ENCODE measurements at places on chromosomes 3 and 15. TPM values are rescaled to one million over a fixed set of nuclear protein-coding genes. Genes with fewer than 3 reads are reported as not detected.

IL17RD gene
- 52.8 TPM for polyA plus RNA-seq

ACOX2 gene
- 38.7 TPM for polyA plus RNA-seq

PROK2 gene
- polyA plus RNA-seq: not detected

MUC20 gene
- polyA plus RNA-seq: 18.1 TPM

DNA sequence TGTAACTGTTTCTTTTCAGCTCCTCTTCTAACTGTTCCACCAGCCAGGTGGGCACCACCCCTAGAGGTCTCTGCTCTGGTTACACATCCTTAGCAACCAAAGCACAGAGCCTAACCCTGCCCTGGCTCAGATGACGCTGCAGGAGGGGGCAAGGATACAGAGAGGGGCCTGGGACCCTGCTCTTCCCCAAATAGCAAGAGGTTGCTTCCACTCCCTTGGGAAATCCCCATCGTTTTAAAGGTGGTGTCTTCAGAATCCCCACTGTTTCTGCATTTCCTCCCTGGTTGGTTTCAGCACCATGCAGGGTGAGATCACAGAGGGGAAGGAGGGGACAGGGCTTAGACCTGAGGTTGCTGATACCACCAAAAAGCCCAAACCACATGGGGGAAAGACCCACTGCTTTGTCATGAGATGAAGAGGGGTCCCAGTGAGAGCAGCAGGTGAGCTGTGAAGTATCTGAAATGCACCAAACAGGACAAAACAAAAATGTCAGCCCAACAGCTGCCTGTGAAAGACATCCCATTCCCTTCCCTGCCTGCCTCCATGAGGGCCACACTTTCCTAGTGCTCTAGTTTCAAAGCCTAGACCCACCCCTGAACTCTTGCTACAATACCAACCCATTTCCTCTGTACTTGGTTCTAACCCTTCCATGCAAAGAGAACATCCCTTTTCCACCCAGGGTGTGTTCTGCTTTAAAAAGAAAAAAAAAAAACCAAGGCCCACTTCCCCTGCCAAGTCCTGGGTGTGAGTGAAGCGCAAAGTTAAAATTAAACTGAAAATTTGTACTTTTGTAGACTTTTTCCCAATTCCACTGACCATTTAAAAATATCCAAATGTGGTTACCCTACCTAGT lies 29.0 kb downstream of the ANP32A start:
- DNase-seq: no peak

DNA sequence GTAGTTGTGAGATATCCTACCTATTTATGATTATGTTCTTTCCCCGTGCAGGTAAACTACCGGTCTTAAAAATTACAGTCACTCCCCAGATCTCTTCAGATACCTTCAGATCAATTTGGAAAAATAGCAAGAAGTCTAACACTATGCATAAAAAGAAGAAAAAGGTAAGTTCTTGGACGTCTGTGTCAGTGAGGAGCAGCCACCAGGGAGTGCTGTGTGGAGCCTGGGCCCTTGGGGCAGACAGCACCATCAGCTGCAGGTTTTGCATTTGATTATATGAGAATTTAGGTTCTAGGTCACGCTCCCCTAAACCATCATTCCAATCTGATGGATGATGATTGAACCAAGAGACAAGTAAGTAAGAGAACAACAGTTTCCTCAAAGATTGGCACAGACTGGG lies 8.9 kb upstream of the RNF7 start:
- no peak for DNase-seq

DNA sequence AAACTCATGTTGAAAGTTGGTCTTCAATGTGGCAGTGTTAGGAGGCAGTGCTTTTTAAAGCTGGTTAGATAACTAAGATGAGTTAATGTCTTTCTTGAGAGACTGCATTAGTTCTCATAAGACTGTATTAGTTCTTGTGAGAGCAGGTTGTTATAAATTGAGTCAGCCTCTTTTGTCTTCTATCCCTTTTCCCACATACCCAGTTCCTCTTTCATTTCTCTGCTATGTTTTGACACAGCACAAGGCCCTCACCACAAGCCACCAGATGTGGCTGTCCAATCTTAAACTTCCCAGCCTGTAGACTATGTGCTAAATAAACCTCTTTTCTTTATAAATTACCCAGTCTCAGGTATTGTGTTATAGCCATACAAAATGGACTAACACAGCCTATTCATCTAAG lies 94.6 kb upstream of the SNTN start:
- no peak for DNase-seq

DNA sequence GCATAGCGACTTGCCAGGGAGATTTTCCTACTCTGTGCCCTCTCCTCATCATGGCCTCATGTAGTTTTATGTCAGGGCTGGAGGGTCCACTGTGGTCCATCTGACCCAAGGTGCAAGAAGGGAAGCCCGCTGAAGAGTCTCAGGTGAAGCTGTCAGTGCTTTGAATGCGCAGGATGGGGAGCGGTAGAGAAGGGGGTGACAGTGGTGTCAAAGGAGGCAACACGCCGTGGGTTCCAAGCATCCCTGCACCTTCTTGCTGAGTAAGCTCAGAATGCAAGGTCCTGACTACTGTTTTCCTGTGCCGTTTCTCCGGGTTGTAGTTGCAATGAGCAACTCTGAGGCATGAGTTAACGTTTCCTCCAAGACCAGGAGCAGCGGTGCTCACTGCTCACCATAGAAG lies 44.9 kb upstream of the RAB6B start:
- no peak for DNase-seq

DNA sequence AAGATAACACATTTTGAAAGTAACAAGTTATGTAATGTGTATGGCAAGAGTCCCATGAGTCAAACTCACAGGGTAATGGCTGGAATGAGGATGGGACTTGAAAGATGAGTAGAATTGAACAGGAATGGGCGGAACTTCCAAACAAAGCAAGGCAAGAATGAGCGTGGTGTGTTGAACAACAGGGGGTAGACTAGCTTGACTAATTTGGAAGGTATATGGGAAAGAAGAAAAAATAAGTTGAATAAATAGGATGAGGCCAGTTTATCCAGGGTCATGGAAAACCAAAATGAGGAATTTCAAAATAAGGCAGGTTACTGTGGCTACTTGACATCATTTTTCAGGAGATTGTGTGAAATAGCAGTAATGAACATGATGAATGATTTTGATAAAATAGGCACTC lies 2.5 kb upstream of the DPH6 start:
- DNase-seq: no peak

DNA sequence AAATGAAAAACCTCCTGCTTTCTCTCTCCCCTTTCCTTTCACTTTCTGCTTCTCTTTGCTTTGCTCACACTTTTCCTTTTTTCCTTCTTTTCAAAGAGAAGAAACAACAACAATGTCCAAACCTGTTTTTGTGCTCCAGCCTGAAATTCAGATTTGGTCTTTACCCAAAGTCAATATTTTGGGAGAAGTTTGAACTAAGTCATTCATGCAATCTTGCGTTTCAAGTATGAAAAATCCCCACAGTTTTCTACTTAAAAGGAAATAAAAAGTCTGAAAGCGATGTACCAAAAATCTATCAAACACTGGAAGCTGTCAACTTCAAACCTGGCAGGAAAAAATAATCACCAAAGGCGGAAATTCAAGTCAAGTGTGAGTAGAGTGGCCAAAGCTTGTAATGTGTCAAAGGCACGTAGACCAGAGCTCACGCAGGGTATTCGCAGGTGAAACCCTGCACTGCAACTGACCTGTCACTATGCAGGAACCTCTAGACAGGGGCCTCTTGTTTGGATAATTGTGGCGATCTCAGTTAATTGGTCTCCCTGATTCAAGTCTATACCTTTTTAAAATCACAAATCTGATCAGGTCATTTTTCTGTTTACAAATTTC lies 118.8 kb upstream of the GALNT15 start:
- DNase-seq: no peak

GRCh38 chr15:65401611-65402240 lies 21.0 kb downstream of the IGDCC4 start:
- no peak for DNase-seq

GRCh38 chr3:108190346-108190745 lies 31.9 kb downstream of the IFT57 start:
- no peak for DNase-seq

DNA sequence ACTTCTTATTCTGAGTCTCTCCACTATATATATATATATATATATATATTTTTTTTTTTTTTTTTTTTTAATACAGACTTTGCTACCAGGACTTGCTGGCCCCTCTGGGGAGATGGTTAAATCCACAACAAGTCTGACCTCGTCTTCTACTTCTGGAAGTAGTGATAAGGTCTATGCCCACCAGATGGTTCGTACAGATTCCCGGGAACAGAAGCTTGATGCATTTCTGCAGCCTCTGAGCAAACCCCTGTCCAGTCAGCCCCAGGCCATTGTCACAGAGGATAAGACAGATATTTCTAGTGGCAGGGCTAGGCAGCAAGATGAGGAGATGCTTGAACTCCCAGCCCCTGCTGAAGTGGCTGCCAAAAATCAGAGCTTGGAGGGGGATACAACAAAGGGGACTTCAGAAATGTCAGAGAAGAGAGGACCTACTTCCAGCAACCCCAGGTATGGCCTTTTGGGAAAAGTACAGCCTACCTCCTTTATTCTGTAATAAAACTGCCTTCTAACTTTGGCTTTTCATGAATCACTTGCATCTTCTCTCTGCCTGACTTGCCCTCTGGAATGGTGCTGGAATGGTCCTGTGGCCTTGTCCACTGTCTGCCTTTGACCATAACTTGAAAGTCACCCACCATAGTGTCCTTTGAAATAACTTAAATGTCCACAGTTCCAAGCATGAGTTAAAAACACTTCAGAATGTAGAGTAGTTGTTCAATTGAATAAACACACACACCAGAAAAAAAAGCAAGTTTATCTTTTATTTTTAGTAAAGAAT lies 32.4 kb downstream of the MLH1 start:
- DNase-seq: no peak

Measured in right renal cortex interstitium (tissue), 3 donors.